ENCODE measurements at places on chromosomes 12 and 14.

- peak; percentile 36 for DNase-seq
These were observed 4.7 kb downstream of the ASPG start for GRCh38 chr14:104090071-104090748.

DNA sequence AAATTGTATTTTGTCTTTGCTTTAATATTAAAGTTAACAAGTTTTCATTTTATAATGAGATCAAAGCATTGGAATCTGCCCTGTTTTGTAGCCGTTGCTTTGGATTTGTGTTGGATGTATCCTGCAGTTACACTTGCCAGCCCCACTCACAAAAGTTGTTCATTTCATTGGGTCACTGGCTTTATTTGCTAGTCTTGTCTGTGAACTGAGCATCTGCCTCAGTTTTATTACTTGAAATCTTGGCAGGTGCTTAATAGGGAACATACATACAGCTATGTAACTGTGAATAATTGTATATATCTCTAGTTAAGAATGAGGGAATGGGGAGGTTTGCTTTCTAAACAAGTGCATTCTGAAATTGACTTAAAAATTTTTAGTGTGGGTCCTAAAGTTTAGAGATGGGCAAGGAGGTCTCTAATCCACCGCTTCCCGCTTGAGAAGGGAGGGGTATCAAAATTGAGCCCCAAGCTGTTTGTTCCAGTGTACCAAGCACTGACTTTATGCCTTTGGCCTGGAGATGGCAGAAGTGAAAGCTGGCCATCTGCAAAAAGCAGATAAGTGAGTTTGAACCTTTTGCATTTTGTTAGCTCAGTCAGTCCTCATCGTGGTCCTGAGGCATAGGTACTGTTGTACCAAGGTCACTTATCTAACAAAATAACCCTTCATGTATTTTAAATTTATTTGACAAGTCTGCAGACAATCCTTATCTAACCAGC lies 9.3 kb downstream of the EIF5 start:
- DNase-seq, result no peak

- no peak for DNase-seq
These were observed 2.1 kb downstream of the CBX5 start for GRCh38 chr12:54277823-54278276.

DNA sequence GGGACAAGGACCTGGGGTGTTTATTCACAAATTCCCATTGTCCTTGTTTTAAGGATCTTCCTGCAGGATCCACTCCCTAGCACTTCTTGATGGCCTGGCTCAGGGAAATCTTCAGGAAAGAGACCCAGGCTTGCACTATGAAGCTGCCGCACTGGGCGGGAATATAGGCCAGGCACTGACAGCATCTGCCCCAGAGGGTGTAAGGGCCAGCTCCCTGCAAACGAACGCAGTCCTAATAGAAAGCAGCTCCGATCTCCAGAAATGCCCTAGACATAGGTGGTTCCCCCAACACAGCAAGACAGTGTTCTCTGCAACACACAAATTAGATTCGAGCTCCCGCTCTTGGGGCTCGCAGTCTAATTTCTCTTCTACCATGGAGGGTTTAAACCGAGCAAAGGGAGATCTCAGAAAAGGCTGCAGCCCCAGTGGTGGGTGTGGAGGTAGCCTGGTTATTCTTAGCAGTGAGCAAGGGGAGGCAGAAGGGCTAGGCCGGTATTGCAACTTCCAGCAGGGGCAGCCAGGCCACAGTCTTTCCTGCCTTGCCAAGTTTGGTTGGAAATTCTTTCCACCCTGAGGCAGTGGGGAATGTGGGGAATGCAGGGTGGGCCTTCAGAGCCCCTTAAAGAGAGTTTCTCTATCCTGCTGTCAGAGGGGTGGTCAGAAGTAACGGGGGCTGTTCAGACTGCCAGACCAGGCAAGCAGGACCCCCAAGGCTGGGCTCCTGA lies 16.1 kb upstream of the WSCD2 start:
- DNase-seq, result peak; percentile 65

DNA sequence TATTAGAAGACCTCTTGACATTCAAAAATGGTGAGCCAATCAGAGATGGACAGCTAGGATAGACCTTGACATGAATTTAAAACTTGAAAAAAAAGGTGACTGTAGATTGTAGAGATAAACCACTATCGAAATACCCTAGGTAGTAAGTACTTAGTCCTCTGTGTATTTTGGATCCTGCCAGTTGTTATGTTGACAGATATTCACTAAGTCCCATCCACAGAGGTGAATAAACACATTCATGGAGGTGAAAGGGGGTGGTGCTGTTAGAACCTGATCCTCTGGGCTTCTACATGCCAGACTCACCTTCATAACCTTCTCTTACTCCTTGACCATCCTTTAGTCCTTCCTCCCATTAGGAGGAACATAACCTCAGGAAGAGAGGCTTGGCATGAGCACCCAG lies 72.3 kb downstream of the OTX2 start:
- no peak for DNase-seq

- no peak for DNase-seq
These were observed 1045.2 kb downstream of the FLRT2 start for GRCh38 chr14:86575141-86575540.

GRCh38 chr12:32211900-32212156 lies 105.2 kb downstream of the BICD1 start:
- DNase-seq, result no peak

GRCh38 chr12:113127791-113128199 lies 7.8 kb downstream of the RASAL1 start:
- DNase-seq, result no peak

DNA sequence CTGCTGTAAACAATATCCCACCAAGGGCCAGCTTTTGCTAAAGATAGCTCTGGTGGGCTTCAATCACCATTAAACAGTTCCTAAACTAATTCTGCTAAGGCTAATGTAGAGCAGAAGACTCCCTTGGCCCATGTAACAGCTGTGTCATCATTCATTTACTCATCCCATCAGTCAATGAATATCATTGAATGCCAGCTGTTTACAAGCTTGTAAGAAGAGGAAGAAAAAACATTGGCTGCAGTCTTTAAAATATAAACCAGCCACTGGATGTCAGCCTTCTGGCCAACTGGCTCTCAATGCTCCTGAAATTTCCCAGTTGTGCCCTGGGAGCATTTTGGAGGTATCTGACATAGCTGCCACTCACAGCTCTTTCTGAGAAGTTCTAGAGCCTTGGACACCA lies 18.0 kb upstream of the MAP3K9 start:
- no peak for DNase-seq

DNA sequence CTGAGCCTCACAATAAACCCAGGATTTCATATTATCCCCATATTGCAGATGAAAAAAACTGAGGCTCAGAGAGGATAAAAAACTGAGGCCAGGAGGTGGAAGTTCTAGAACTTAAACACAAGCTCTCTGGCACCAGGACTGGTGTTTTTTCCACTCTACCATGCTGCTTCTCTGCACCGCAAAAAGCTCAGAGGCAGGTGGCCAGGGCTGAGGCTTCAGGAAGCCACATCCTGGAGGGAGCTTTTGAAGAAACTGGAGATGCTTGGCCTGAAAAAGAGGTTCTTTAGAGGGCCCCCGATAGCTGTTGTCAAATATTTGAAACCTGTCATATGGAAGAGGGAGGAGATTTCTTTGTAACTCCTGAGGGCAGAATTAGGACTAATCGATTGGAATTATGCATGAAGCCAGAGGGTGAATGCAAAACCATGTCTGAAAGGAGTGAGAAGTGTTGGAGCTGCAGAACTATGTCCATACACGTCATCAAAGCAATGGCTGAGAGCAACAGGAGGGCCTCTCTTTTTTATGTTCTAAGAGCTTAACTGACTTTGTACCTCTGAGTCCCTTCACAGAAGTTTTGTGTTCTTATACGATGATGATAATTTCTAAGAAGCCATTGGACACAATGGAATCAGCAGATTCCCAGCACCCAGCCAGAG lies 448.6 kb downstream of the FUT8 start:
- no peak for DNase-seq

DNA sequence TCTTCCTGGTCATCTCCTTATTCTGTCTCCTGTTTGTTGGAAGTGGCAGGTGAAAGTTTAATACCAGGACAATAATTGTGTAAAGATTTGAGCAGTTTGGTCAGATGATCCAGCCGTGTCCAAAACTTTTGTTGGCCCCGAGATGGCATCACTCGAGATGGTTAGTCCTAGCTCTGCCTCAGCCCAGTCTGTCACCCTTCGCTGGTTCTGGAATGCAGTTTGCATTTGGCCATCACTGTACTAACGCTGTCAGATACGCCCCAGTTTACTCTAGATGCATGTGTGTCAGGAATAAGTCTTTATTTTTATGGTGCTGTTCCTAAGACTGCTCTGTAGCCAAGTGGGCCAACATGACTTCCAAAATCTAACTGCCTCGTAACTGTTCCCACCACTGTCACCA lies 79.6 kb downstream of the MOK start:
- DNase-seq, result no peak

GRCh38 chr12:127620735-127621355 lies 646.1 kb upstream of the TMEM132C start:
- DNase-seq, result no peak

DNA sequence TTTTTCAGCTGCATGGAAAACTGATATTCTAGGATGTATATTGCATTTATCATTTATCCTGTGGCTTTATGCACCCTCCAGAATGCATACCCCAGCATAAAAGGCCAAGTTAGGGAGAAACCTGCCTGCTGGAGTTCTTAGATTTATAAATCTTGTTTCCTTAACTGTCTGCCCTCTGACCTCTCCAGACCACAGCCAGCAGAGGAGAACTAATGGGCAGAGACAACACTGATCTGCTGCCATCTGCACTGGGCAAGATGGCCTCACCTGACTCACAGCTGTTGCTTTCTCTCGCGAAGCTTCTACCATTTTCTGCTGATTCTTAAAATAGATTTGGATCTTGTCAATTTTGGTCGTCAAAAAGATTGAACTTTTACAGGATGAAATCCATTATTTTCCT lies 65.8 kb downstream of the PPP2R5C start:
- no peak for DNase-seq

GRCh38 chr12:79527473-79527872 lies 163.3 kb downstream of the PAWR start:
- no peak for DNase-seq

DNA sequence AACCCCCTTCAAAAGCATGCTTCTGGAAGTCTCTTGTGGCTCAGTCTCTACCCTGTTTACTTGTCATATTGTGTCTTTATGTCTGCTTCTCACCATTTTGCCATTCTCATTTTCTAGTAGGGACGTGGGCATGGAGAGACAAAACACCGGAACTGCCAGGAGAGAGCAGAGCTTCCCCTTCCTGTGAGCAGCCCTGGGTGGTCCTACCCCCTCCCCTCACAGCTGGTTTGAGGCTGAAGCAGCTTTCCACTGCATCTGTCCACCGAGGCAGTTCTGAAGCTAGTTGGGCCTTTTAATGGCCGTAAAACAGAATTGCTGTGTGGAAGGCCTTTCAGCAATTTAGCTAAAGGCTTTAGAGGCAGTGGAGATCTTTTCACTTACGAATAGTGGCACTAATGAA lies 77.0 kb downstream of the PELI2 start:
- DNase-seq, result no peak

GRCh38 chr14:71399057-71399487 lies 491.8 kb downstream of the PCNX1 start:
- no peak for DNase-seq

DNA sequence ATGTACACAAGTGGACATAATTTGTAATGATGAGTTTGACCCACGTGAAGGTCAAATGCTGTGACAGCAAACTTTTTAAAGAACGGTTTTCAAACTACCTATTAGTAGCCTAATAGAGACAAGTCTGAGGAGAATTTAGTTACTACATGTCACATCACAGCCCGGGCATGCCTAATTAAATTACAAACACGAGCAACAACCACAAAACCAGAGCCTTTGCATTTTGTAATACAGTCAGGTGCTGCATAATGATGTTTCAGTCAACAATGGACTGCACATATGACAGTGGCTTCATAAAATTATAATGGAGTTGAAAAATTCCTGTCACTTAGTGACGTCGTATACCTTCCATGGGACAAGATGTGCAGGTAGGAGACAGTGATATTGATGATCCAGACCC lies 274.5 kb downstream of the DACT1 start:
- no peak for DNase-seq

DNA sequence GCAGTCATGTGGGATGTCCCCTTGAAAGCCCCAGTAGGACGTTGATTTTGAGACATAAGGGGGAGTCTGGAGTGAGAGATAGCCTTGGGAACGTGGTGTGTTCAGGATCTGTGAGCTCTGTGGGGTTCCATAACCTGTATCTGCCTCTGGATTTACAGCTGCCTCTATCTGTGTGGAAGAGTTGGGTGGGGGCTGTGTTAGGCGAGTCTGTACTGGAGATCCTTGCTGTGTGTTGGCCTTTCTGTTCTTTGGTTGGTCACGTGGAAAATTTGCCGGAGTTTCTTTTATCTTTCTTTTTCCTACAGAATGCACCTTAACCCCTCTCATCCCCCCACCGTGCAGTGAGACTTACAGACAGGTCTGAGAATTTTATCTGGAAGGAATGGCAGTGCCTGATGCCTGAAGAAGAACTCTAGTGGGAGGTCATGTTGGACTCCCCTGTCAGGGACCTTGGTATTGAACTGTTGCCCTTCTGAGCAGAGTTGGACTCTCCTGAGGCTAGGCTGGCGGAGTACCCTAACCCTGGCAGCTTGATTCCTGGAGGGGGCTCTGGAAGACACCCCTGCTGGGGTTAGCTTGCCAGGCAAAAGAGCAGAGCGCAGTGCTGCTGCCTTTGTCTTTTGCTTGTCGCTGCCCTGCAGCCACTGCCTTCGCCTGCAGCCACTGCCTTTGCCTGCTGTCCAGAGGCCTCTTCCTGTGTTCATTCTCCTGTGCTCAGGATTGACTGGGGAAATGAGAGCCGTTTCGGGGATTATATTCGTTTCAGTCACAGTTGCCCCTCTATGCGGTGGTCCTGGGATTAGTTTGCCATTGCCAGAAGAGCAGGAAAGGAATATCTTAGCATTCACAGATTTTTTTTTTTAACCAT lies 34.1 kb downstream of the ZNF664 start:
- no peak for DNase-seq

DNA sequence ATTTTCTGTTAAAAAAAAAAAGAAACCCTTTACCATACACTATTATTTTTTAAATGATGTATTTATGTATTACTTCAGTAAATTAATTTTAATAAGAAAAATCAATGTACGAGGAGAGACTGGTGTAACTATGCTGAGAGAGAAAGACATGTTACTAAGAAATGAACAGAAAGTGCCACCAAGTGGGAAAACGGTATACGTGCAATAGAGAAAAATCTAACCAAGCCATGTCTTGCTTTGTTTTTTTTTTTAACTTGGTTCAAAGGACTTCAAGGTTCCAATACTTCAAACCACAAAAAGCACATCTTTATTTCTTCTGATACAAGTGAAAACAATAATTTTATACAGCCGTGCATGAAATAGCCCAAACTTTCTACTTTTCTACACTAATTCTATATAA lies 22.9 kb downstream of the NDUFA12 start:
- no peak for DNase-seq

Measured in H1 (cell line).